Stimulated activated CD8-positive, alpha-beta memory T cell treated with anti-CD3 and anti-CD28 coated beads, Interleukin-4, amount 100 ng/mL, for 4 hours (primary cell): ENCODE measurements at places on chromosomes 3 and 15.

DNA sequence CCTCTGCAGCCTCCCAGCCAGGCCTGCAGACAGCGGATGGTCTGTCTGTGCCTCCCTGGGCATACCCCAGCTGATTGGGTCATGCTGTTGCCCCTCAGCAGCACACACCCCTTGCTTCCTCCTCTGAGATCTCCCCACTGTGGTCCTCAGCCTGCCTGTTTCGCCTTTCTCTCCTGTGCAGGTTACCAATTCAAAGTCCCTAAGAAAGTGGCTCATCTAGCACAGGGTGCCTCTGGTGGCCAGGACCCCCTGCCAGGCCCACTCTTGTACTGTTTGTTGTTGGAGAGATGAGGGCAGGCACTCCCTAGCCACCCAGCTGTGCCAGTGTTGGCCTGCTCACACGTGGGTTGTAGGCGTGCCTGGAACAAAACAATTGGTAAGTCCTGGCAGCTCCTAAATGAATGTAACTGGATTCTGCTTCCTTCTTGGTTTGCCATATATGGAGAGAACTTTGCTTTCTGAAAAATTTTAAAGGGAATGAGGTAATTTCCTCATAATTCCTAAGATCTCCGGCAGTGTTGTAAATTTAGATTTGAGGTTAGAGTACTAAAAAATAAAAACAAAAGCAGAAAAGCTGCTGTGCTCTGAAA, 213.2 kb upstream of the IL12A start:
- no peak for DNase-seq

GRCh38 chr3:126552688-126553283, 5.9 kb downstream of the C3orf22 start:
- DNase-seq: no peak

GRCh38 chr15:66505430-66505811, 295 bp downstream of the ZWILCH start:
- no peak for DNase-seq

- DNase-seq: no peak
Observed at GRCh38 chr3:171101982-171102641, 75.6 kb upstream of the SLC2A2 start.

- DNase-seq: no peak
Observed at GRCh38 chr3:13240928-13241618, 167.8 kb upstream of the IQSEC1 start.

DNA sequence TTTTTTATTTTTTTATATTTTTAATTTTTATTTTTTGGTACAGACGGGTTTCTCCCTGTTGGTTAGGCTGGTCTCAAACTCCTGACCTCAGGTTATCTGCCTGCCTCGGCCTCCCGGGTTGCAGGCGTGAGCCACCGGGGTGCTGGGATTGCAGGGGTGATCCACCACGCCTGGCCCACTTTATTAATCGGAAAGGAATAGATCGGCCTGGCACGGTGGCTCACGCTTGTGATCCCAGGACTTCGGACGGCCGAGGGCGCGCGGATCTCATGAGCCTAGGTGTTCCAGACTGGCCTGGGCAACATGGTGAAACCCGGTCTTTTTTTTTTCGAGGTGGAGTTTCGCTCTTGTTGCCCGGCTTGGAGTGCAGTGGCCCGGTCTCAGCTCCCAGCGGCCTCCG, 26.5 kb upstream of the TUBGCP5 start:
- DNase-seq: no peak

DNA sequence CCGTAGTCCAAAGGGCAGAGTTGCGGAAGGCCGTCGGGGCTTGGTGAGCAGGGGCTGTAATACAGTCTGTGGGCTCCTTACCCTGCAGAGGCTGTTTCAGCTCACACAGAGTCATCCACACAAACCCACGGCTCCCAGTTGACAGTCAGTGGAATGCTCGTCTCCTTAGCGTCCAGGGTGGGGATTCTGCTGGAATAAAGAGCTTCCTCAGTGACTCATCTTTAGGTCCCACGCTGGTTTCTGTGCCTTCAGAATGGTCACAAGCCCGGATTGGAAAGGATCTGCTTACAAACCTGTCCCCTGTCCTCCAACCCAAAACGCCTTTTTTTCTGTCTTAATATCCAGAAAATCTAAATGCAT, 201.3 kb upstream of the TPM1 start:
- DNase-seq: no peak

DNA sequence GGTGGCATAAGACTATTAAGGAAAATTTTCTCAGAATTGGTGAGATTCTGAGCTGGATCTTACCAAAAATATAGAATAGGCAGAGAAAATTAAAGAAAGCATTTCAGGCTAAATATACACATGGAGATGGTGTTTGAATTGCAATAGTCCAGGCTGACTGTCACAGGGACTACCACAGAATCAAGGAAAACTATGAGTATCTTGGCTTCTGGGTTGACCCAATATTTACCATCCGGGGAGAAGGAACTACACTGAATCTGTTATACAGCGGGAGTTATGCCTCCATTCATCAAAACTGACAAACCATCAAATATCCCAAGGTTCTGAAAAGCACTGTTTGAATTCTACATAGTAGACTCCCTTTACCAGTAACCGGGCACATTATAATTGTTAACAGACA, 102.2 kb downstream of the TUSC7 start:
- no peak for DNase-seq

GRCh38 chr3:13417166-13417947, 2.8 kb downstream of the NUP210 start:
- no peak for DNase-seq

DNA sequence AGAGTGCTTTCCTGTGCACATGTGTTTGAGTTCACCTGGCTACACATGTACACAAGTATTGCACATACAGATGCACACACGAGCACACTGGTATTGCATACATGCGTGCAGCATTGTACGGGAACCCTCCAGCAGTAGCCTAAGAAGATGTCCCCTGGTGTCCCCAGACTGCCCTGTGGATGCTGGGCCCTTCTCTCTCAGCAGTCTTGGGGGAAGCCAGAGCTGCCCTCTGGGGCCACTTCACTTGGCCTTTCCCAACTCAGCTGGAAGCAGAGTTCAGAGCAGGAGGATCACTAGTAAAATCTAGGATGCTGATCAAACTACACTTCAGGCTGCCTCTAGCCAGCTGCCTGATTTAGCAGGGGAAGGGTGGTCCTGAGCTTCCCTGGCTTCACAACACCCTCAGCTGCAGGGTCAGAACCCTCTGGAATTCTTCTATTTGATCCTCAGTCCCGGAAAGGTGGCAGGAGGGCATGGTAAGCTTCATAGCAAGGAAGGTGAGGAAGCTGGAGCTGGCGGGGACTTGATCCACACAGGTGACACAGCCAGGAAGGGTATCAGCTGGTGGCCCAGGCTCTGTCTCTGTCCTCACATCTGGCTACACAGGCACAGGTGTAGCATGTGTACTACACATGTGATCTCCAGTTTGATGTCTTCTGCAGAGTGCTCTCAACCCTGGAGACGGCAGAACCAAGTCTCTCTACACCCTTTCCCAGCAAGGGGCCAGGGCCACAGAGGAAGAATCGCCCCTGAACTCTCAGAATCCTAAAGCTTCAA, 36.5 kb downstream of the KLF15 start:
- no peak for DNase-seq

DNA sequence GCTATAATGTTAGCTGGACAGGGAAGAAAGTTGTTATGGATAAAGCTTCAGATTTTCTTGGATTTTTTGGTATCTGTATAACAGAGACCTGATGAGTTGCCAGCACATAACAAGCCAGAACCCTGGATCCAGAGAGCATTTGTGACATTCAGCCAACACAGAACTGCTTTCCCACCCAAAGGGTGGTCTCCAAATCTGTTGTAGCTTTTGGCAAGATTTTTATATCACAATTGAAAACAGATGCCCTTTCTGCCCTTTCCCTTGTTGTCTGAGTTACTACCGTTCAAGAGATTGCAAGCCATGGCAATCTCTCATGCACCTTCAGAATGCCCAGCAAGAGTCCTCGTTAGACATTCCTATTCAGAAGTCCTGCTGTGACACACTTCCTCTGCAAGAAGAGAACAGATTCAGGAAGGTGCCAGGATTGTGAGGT, 107.6 kb upstream of the FGF7 start:
- no peak for DNase-seq

DNA sequence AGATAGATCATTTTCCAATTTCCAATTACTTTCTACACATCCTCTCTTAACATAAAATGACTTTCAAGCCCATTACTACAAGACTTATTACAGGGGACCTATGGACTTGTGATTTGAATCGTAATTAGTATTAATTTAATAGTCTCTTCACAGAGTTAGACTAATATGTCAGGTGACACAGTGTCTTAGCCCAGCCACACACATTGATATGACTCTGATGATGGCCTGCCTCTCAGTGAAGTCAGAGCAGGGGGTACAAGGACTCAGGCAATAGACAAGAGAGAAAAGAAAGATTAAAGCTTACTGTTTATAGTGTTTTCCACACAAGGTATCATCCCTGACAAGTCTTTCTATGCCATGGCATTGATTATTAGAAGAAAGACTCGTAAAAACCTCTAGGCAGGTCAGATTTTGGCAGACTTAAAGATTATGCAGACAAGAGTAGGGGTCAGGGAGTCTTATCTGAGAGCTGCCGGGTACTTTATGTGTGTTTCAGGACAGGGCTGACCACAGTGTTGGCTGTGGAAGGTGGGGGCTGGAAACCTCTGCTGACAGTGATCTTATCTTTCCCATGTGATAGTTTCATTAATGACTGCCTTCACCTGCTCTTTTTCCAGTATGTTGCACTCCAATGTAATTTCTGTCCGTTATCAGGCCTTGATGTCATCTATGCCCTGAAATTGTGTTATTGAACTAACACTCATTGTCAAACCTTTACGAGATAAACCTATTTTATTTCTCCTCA, 50.1 kb downstream of the B3GALNT1 start:
- no peak for DNase-seq

- DNase-seq: no peak
Observed at GRCh38 chr15:58047149-58047548, 18.4 kb downstream of the ALDH1A2 start.

DNA sequence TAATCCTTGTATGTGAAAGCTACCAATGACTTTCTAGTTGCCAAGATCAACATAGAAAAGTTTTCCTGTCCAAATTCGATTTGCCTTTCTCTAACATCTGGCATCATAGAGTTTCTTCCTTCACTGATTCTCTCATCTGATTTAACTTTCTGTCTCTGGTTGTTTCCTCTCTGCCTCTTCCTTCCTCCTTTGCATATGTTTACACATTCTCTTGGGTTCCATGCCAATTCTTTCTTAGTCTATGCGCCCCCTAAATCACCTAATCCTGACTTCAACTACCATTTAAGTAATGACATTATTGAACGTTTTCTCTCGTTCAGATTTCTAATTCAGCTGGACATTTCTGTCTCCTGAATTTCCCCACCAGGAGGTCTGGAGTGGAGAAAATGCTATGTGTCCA, 561.9 kb upstream of the TGFBR2 start:
- no peak for DNase-seq

DNA sequence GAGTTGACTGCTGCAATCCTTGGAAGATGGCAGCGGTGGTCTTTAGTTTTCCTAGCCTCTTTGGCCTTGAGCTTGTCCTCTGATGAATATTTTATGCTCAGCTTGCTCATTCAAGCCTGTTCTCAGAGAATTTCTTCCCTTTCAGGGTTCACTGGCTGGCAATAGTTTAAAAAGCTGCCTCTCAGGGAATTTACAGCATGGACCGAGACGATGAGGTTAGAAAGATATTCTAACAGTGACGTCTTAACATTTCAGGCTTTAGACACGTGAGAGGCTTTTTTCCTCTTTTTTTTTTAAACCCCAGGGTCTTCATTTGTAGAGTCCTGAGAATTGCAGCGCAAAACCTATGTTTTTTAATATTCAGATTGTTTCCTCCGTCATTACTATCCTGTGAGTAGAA, 120.3 kb upstream of the CLSTN2 start:
- DNase-seq: no peak

- DNase-seq: no peak
Observed at GRCh38 chr3:48830715-48831114, 17.0 kb downstream of the PRKAR2A start.

DNA sequence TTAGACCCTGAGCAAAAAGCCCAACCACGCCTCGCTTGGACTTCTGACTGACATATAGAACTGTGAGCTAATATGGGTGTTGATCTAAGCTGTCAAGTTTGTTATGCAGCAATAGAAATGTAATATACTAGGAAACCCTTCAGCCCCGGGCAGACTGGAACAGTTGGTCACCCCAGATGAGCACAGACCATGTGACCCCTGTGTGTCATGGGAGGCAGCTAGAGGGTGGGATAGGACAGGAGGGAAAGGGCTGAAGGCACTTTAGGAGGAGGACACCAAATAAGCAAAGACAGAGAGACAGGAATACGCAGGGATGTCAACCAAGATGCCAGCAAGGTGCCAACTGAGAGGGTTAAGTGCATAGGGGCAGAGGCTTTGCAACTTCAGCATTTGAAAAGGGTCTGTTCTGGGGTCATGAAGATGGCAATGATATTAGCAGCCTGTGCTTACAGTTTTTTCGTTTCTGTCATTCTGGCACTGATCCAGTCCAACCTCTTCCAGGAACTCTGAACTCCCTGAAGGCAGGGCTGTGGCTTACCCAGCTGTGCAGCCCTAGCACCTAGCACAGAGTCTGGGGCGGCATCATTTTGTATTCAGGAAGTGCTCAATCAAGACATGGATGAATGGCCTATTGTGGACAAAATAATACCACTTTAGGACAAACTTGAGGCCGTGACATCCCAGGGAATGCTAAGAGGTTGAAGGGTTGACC, 51.4 kb downstream of the HES1 start:
- no peak for DNase-seq

DNA sequence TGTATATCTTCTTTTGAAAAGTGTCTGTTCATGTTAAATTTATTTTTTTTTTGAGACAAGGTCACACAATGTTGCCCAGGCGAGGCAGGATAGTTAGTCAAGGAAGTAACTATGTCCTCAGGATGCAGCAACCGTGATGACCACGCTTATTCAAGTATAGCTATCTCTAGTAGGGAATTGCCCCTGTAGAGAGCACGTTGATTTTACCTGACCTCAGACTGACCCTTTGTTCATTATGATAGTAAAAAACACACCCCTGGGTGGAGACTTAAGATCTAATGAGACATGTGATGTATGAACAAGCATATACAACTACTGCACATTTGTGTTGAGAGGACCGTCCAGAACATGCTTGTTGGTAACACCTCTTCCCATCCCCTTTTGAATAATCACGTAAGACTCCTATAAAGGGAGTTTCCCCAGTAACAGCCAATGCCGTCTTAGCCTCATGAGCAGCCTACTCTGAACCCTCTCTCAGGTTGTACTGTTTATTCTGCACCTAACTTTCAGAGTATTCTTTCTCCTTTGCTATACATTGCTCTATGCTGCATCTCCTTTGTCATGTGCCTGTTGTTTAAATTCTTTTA, 32.9 kb downstream of the ZNF621 start:
- no peak for DNase-seq

GRCh38 chr3:107117922-107118536, 259.2 kb upstream of the CCDC54 start:
- DNase-seq: no peak

DNA sequence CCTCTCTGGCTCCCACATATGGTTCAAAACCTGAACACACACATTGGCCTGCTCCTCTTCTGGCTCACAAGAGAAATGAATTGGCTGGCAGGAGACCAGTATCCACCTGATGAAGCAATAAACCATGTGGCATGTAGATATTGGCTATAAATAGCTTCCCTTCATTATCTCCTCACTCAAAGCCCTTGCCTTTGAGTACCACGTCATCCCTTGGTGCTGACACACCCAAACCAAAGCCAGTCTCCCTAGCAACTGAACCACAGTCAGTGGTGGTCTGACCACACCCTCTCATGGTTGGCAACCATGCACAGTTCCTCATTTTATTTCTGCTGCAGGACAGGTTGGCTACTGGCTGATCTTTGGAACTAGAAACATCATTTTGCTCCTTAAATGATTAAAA, 98.8 kb downstream of the ZNF621 start:
- no peak for DNase-seq

- DNase-seq: no peak
Observed at GRCh38 chr3:126539558-126540250, 15.7 kb downstream of the CHST13 start.
